Stimulated activated CD8-positive, alpha-beta memory T cell treated with anti-CD3 and anti-CD28 coated beads, Interleukin-4, amount 100 ng/mL, for 48 hours (primary cell): ENCODE measurements at places on chromosomes 3 and 15.

DNA sequence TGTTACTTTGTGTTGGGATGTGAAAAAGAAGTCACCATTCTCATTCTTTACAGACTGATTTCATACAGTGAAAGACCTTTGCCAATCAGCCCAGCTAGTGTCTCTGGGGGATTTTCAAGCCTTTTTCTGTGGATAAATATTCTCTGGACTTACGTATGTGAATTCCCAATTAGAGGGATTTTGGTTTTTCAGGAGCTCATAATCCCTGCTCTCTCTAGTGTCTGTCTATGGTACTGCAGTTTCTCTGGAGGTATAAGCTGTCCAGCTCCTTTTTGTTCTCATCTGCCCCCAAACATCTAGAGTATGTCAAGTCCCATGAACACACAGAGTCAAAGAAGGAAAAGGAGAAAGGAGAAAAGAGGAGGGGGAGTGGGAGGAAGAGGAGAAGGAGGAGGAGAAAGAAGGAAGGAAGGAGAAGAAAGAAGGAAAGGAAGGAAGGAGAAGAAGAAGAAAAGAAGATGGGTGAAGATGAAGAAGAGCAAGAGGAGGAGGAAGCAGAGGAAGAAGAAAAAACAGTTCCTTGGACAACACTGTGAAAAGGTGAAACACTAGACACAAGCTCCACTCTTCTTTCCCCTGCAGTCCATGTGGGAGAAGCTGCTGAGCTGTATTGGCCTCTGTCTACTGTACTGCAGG, 218.6 kb downstream of the GREM1 start:
- no peak for DNase-seq

GRCh38 chr3:113532698-113533533, 561 bp downstream of the SIDT1 start:
- DNase-seq = peak; percentile 66

DNA sequence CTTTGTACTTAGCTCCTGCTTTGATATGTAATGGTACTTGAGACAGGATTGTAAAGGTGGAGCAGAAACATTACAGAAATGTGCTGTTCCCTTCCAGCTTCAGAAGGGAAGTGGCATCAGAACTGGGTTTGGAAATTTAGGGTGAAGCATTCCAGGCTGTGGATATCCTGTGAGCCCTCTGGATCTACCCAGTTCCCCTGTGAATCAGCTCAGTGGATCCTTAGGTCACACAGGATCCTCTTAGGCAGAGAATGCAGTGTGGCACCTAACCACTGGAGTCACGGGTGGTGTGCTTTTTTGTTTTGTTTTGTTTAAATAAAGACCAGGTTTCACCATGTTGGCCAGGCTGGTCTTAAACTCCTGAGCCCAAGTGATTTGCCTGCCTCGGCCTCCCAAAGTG, 66.0 kb downstream of the TRIM71 start:
- no peak for DNase-seq

DNA sequence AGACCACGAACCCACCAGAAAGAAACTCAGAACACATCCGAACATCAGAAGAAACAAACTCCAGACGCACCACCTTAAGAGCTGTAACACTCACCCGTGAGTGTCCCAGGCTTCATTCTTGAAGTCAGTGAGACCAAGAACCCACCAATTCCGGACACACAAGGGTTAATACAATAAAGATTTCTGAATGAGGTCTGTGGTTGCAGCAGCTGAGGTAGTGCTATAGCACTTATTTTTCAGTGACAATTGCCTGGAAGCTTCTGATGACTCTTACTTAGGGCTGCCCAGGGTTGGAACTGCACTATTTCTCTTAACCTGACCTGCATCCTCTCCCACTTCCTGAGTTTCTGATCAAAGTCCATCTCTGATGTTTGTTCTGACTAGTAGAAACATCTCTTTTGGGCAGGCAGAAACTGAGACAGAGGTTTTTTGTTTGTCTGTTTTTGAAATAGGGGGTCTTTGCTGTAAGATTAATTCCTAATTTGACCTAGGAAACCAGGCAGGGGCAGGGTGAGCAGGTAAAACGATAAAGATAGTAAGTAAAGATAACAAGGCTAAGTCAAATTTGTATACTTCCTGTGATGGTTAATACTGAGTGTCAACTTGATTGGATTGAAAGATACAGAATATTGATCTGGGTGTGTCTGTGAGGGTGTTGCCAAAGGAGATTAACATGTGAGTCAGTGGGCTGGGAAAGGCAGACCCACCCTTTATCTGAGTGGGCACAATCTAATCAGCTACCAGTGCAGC, 169.1 kb downstream of the GAP43 start:
- no peak for DNase-seq

GRCh38 chr3:49173116-49173791, 1.9 kb downstream of the KLHDC8B start:
- DNase-seq = no peak
